ENCODE measurements at places on chromosomes 7 and 10.

DNA sequence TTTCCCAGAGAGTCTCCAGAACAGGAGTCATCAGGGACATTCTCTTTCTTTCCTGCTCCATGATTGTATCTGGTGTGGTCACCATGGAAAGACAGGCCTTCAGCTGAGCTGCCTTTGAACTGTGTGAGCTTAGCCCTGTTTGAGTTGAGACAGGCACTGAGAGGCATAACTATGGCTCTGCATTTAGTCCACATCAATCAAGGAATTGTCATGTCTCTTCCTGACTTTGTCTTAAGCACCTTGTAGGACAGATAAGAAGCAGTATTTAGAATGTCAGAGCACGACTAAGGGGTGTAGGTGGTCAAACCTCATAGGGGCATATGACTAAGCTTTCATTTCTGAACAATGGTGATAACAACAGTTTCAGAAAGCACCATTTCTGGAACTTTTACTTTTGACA, 53.5 kb downstream of the EPDR1 start:
- DNase-seq = no peak

DNA sequence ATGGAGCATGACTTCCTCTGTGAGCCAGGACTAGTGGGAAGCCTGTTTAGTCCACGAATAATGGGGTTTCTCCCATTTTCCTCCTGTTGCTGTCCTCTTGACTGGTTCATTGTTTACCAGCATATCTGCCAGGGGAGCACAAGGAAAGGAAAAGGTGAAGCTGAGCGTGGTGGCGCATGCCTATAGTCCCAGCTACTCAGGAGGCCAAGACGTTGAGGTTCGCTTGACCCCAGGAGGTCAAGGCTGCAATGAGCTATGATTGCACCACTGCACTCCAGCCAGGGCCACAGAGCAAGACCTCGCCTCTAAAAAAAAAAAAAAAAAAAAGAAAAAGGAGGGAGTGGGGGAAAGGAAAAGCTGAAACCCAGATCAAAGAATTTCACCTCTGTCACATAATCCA, 5.8 kb upstream of the IL2RA start:
- DNase-seq = no peak

GRCh38 chr7:55488216-55488615, 84.1 kb downstream of the VOPP1 start:
- DNase-seq = no peak

DNA sequence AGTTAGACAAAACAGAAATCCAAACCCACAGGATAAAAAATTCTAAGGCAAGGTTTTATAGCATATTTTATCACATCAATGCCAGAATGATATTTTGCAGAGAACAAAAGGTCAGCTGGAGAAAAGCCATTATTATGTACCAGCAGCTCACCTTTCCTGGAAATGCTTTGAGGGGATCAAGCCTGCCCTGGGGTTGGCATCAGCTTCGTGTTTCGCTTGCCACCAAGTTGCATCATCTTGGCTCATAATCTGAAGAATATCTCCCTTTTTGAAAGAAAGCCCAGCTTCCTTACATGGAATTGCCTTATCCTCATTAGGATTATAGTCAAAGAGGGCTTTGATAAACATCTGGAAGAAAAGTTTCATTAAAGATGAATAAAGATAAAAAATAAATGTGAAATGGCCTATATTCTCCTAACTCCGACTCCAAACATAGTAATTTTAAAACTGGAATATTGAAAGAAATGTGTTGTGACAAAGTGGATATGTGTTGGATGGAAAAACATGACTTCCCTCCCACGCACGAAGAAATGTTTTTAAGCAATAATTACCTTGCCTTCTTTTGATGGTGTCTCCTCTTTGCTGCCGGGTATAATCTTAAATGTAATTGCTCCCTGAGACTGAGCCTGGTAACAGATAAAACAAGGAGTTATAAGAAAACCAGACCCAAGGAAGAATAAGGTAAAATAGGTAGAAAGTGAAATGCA, 121.3 kb upstream of the ODAD2 start:
- DNase-seq = peak; percentile 30

DNA sequence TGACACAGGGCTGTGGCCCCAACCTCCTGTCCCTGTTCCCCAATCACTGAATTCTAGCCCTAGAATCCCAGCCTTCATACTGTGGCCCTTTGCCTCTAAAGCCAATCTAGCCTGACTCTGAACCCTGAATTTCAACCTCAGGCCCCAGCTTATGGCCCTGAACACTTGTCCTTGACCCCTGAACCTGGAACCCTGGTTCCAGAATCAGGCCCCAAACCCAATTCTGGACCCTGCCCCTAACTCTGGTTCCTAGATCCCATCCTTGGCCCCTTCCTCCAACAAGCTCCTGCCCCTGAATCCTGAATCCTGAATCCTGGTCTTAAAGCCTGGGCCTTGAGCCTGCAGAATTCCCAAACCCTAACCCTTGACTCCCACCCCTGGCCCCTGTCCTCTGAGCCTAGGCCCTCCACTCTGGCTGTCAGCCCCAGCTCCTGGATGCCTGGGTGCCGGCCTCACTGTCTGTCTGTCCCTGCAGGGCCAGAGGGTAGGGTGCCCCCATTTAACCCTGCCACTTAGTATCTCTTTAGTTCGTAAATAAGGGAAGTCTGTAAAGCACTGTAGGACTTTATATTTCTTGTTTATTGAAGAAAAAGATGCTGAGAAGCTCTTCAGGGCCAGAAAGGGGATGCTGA, 1.3 kb downstream of the INPP5A start:
- DNase-seq = no peak

GRCh38 chr10:99170116-99170675, 65.5 kb downstream of the HPSE2 start:
- no peak for DNase-seq

DNA sequence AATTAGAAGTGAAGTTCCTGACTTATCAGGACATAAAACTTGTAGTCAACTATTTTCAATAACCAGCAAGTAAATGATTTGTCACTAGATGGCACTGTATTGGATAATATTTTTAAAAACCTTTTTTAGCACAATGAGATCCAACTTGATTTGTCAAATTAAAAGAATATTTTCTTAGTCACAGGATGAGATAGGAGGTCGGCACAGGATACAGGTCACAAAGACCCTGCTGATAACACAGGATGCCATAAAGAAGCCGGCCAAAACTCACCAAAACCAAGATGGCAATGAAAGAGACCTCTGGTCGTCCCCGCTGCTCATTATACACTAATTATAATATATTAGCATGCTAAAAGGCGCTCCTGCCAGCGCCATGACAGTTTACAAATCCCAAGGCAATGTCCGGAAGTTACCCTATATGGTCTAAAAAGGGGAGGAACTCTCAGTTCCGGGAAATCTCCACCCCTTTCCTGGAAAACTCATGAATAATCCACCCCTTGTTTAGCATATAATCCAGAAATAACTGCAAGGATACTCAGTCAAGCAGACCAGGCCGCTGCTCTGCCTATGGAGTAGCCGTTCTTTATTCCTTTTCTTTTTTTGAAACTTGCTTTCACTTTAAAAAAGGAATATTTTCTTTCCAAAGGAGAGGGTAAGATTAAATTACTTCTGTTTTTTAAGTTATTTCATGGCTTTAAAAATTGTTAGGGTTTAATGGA, 255.7 kb upstream of the MKLN1 start:
- DNase-seq = no peak

GRCh38 chr7:69622014-69622835, 23.9 kb downstream of the AUTS2 start:
- no peak for DNase-seq

DNA sequence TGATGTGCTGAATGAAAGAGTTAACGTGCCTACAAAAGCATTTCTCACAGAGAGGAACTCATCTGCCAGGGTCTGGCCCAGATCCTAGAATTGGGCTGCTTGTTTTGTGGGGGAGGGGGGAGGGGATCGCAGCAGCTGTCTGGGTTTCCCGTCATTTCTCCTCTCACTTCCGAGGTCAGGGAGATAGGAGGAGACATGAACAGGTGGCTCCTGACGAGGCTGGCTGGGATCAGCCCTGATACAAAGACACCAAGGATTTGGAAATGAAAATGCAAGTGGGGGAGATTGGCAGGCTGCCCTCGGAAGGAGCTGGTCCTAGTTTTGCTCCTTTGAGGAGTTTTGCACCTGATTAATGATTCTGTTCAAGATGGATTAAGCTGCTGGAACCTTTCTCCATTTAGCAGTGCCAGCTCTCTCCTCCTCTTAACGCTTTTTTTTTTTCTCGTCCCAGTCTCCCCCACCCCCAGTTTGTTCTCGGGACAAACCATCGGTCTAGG, 86.8 kb upstream of the KMT2C start:
- no peak for DNase-seq

- no peak for DNase-seq
Measured at GRCh38 chr10:42989481-42989921, 87.4 kb upstream of the RET start.

GRCh38 chr7:22255834-22256233, 101.1 kb downstream of the RAPGEF5 start:
- DNase-seq = no peak

- no peak for DNase-seq
Measured at GRCh38 chr7:4904346-4904745, 20.8 kb upstream of the RADIL start.

DNA sequence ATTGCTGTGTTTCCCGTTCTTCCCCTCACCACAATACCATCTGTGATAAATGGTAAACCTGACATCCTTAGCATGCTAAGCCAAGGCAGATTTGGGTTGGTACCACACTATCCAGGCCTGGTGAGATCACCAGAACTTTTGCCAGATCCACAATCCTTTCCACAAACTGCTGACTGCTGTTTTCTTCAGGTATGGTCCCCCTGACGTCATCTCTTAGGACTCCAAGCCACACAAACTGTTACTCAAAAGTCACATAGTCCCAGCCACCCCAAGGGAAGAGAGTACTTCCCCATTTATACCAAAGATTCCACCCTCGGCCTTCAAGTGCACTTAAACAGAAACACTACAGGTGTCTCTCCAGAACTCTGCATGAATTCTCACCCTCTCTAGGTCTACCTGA, 34.8 kb downstream of the SLC25A13 start:
- DNase-seq = no peak

GRCh38 chr10:110357252-110357780, 52.6 kb upstream of the SMNDC1 start:
- no peak for DNase-seq

DNA sequence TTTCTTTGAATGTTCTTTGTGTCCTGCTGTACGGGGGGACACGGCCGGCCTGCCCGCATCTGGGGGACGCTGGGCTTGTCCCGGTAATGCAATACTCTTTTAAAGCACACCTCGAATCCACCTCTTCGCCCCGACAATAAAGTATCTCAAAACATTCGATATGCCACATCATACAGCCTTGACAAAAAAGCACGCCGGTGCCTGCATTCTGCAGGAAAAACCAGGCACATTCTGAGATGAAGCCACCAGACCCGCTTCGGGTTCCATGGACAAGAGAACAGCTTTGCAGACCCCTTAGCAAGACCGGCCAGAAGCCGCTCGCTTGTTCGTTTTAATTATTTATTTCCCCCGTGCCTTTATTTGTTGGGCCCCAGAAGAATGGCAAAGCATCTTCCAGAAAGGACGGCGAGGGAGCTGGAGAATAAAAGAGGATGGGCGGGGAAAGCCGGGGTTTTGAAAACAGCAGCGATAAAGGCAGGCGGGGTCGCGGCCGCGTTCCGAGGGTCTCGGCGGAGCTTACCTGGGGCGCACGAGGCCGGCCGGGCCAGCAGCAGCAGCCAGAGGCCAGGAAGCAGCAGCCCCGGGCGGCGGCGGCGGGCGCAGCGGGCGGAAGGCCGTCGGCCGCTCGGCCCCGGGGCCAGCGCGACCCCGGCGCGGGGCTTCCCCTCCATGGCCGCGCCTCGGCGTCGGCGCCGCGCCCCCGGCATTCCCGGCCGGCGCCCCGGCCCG, 462 bp downstream of the KIAA1549 start:
- no peak for DNase-seq

- DNase-seq = no peak
Measured at GRCh38 chr7:2824678-2825461, 19.2 kb downstream of the GNA12 start.

GRCh38 chr7:135664046-135664589, 1.8 kb downstream of the STMP1 start:
- DNase-seq = no peak

GRCh38 chr10:27680691-27681605, 64.7 kb downstream of the MKX start:
- DNase-seq = no peak

DNA sequence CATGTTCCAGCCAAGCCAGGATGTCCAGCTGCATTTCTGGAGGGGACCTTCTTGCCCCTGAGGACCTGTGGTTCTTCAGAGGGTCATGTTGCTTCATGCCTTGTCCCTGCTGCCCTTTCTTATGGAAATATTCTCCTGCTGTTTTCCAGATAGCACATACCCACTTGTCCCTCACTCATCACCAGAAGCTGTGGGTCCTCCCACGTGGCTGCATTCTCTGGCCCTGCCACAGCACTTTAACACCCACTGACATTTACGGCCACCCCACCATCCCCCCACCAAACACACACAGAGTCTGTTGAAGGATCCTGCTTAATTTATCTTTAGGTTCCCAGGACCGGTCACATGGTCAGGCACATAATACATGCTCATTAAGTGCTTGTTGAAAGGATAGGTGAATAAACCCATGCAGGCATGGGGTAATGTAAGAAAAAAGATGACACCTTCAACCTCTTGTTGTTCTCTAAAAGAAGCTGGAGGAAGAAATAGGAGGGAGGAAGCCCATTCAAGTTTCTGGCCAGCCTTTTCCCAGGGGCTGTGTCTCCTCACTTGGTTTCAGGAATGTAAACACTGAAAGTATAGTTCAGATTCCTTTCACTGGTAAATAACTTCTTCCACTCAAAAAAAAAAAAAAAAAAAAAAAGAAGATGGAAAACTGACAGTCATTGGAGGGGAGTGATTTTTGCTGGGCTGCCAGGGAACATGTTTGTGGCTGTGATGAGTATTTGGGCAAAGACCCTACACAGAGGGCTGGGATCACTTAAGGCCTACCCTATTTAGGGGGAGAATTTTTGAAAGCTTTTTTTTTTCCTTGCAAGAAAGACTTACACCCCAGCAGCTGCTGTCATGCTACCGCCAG, 19.8 kb upstream of the BMPER start:
- DNase-seq = no peak

DNA sequence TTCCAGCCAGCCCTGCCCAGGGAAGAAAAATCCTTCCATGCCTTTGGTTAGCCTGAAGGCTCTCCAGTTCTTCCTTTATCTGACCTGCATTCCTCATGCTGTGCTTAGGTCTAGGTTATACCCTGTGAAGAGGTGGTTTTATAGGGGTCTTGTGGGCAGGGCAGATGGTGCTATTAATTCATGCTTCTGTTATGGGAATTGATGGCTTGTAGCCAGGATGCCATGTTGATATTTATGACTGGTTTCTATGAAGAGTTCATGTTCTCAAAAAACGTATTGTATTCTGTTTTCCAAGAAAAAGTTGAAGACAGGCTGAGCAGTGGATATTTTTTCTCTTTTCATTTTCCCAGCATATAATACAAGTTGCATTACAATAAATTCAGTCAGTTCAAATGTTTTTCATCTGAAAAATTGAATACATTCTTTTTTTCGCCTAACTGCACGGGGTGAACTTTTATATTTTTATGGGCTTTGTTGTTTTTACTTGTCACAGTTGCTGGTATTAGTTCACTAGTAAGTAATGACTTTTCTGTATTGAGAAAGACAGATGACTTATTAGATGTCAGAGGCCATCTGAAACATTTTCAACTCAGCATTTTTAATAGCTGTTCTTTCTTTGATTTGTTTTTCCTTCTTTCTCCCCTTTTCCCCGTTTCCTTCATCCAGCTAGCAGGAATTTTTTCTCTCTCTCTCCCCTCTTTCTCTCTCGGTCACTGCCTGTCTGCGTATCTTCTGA, 322.8 kb downstream of the LRMDA start:
- no peak for DNase-seq

Data from prostate gland (tissue), 2 donors.